Left cardiac atrium (tissue), 4 donors: ENCODE measurements at places on chromosomes 16 and 17. TPM values are rescaled to one million over a fixed set of nuclear protein-coding genes. Genes with fewer than 3 reads are reported as not detected.

ZNF594 gene
- 5.7 TPM for total RNA-seq

ZNF764 gene
- total RNA-seq: 8.7 TPM

CD300LB gene
- 0.29 TPM for total RNA-seq

ARHGDIG gene
- total RNA-seq: 4.9 TPM

SDF2 gene
- 33.7 TPM for total RNA-seq

NAT9 gene
- 34.7 TPM for total RNA-seq
